ENCODE measurements at places on chromosomes 4 and X. TPM values are rescaled to one million over a fixed set of nuclear protein-coding genes. Genes with fewer than 3 reads are reported as not detected.

DNA sequence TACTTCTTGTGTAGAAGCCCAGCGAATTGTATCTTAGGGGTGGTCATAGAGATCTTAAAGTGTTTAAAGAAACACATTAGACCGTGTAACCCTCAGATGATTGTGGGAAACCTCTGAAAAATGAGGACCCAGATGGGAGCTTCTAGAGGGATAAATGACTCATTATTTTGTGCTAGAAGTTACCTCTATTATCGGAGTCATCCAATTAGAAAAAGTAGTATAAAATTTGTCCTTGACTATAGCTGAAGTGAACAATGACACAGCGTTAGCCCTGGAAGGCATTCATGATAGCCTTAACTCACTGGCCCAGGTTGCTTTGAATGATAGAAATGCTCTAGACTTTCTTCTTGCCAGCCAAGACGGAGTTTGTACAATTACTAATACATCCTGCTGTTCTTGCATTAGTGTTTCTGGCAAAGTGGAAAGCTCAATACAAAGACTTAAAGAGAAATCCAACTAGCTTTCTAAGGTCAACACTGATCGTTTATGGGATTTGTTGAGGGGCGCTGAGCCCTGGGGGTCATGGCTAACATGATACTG, 178.9 kb upstream of the VEGFC start:
- H3K27ac ChIP-seq = no peak overlapping the region
- no peaks in the 10 kb centered on the region for H3K36me3 ChIP-seq
- no peak overlapping the region for H3K4me3 ChIP-seq
- no peaks in the 10 kb centered on the region for H3K27me3 ChIP-seq
- no peak for DNase-seq

DNA sequence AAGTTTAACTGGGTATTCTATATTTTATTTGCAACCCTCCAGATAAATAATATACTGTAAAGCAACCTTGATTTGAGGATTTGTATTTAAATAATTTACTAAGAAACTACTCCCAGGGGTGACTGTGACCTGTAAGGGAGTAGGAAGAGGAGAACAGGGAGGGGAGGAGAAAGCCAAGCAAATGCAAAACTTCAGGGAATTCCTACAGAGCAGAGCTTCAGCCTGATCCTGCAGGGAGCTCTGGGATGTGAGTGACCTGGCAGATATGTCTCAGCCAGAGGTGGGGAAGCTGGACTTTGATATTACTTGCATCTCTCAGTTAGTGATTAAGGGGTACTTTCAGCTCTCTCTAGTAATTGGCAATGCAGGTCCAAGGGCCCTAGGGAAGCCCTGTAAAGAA, 302.0 kb downstream of the FRMPD4 start:
- no peaks in the 10 kb centered on the region for H3K36me3 ChIP-seq
- no peaks in the 10 kb centered on the region for H3K4me1 ChIP-seq
- no peaks in the 10 kb centered on the region for H3K27me3 ChIP-seq
- no peak for DNase-seq

Gene CCDC120
- total RNA-seq = 1.1 TPM

DNA sequence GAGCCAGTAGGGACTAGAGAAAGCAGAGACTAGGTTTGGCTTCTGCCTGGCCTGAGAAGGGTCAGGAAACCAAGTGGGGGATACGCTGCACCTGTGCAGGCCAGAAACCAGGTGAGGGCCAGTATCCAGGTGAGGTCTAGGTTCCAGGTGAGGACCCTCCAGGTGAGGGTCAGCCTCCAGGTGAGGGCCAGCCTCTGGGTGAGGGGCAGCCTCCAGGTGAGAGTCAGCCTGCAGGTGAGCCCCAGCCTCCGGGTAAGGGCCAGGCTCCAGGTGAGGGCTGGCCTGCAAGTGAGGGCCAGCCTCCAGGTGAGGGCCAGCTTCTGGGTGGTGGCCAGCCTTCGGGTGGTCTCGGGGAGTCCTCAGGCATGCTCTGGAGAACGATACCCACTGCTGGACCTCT, 238.8 kb downstream of the USP46 start:
- no peak overlapping the region for H3K4me3 ChIP-seq
- no peaks in the 10 kb centered on the region for H3K27me3 ChIP-seq
- no peaks in the 10 kb centered on the region for H3K4me1 ChIP-seq
- no peaks in the 10 kb centered on the region for H3K36me3 ChIP-seq
- DNase-seq = no peak

Data from heart left ventricle (tissue), 16 donors.